MM.1S (cell line): ENCODE measurements at places on chromosomes 5 and 9.
A peak's percentile ranks its signal among the peaks of the same experiment; 100 is the strongest.

DNA sequence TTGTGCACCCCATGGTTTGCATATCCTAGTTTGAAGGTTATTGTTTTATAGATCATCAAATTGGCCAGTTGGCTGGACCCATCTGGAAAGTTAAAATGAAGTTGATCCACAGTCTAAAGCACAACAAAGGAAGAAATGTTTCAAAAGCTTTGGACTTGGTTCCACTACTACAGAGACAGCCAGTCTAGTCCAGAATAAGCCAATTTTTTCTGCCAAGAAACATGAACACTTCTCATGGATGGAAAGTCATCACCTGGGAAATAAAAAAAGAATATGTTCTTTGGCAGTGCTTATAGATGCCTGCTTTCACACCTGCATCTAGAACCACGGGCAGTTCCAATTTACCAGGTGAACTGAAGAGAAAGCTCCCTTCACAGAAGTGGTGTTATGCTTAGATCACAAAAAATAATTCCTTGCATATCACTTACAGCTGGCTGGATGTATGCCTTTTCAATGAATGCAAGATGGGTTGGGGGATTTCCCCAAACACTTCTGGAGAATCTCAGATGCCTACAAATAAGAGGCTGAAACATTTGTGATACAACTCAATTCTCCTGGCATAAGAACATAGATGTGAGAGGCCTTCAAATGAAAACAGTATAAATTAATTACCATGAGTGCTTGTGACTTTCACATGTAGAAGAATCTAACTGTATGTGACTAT is 26.9 kb downstream of the C9 start:
- peak; percentile 1 for DNase-seq

GRCh38 chr5:68408345-68408871 is 192.9 kb downstream of the PIK3R1 start:
- DNase-seq = no peak

DNA sequence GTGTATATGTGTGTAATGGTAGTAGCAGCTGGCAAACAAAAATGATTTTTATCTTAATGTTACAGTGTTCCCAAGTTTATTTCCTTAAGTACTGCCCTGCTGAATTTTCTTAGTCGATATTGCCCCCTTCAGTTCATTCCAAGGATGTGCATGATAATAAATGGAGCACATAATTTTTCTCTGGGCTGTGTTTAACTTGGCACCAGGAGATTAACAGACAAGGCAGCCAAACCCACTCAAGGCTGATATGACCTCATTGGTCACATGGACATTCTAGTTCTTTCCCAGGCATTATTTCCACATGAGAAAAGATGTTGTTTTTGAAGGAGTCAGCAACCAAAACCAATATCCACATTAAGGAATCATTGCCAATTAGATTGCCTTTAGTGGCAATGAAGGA is 61.8 kb downstream of the COX7C start:
- peak; percentile 39 for DNase-seq

DNA sequence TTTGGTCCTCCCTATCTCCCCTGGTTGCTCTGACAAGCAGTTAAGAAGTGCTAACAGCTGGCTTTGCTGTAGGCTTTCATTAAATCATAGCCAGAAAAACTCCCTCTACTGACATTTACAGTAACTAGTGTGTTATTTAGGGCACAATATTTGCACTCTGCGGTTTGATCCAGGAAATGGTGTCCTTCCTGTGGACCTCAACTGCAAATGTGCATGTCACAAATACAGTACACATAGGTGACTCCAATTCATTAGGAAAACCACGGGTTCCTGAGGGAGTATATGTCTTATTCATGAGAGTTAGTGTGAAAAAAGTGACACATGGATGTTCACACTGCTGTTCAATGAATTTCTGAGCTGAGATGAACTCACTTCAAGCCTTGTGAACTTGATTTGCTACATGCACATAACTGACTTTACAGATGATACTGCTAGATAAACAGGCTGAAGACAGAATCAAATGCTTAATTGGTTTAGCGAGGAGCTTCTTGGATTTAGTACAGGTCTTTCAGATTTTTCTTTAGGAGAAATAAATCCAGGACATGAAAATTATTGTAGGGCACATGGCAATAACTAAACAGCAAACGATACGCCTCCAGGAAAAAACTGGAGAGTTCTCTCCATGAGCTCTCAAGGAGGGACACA is 281.5 kb downstream of the EFNA5 start:
- peak; percentile 90 for DNase-seq

GRCh38 chr5:119016125-119016774 is 27.9 kb upstream of the DTWD2 start:
- no peak for DNase-seq

DNA sequence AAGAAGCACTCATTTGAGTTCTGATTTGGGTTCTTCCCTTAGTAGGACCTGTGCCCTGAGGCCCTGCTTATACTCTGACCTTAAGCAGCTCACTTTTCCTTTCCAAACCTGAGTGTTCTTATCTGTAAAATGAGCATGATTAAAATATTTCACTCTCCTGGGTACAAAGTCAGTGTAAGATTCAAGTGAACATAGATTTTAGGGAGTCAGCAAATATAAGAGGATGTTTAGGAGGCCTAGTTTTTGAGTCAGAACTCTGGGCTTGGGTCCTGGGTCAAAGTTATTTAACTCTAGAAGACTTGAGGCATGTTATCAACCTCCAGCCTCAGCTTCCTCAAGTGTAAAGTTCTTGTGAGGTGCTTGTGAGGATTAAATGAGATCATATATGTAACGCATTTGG is 8.7 kb upstream of the SPARC start:
- no peak for DNase-seq

GRCh38 chr5:97102010-97102470 is 40.4 kb downstream of the LIX1 start:
- DNase-seq = no peak

DNA sequence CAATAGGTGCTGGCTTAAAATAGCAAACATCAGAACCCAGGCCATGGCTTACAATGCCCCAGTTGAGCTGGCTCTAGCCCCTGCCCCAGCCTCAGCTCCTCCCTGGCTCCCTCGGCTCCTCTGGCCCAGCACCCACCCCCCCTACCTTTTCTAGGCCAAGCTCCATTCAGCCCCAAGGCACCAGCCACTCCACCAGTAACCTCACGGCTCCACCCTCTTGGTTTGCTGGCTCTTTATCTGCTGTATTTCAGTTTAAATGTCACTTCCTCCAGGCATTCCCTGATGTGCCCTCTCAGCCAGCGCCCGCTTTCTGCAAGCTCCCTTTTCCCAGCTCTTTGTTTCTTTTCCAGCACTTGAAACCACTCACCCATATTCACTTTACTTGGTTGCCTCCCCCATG is 10.6 kb downstream of the C1QTNF2 start:
- DNase-seq = no peak

DNA sequence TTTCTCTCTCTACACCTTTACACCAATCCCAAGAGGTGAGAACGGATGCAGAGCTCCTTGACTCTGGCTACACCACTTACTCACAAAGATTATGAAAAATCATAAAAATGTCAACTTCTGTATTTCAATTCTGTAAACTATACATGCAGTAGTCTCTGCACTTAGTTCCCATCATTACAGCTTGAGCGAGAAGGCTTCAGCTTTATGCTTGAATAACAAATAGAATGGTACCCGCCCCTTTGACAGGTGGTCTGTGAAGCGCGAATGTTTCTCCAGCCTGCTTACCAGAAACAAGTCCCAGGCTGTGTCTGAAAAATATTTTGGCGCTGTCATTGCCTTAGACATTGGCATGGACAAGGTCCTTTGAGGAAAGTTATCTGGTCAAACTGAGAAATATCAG is 562.4 kb upstream of the CLINT1 start:
- DNase-seq = no peak

- DNase-seq = no peak
Measured at GRCh38 chr5:142466195-142466971, 141.6 kb upstream of the SPRY4 start.

- DNase-seq = no peak
Measured at GRCh38 chr9:125652233-125652594, 54.8 kb downstream of the MAPKAP1 start.

- peak; percentile 69 for DNase-seq
Measured at GRCh38 chr9:116589392-116590354, 97.4 kb upstream of the TRIM32 start.

DNA sequence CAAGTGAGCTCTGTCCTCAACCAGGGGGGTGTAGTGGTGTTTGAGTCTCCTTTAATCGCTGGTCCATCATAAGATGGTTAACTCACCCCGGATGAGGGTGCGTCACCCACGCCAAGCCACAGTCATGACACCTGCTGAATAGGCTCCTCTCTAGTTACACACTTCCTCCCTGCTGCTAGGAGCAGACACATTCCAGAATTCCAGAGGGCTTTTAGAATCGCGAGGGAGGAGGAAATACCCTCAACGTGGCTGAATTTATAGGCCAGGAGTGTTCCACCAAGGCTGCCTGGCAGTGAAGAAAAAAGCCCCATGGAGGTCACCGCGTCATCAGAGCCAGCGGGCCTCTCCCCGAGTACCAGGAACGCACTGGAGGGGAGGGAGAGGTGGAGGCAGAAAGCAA is 5.1 kb downstream of the GLRX start:
- DNase-seq = no peak

DNA sequence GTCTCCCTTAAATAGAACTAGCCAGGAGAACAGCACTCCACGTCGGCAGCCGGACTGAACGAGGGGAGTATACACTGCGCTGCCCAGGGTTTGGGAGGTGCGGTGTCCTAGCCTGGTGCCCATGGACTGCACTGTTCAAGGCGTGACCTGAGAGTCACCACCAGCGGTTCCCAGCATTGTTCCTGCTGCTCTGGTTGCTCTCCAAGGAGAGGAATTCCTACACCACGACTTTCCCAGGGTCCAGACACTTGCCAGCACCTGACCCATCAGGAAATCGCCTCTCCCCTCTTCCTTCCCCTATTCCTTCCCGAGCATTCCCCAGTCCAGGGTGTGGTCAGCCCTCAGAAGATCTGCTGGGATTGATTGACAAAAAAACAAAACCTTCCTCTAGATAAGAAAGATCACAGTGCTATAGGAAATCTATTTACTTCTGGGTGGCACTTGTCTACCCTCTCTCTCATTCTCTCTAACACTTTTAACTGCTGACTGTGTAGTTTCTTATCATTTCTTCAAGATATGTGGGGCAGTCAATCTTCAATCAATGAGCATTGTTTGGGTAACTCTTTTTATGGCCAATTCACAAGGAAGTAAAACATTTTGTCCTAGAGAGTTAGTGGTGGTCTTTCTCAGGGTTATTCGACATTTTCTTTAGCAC is 297.8 kb upstream of the ACTBL2 start:
- DNase-seq = no peak

DNA sequence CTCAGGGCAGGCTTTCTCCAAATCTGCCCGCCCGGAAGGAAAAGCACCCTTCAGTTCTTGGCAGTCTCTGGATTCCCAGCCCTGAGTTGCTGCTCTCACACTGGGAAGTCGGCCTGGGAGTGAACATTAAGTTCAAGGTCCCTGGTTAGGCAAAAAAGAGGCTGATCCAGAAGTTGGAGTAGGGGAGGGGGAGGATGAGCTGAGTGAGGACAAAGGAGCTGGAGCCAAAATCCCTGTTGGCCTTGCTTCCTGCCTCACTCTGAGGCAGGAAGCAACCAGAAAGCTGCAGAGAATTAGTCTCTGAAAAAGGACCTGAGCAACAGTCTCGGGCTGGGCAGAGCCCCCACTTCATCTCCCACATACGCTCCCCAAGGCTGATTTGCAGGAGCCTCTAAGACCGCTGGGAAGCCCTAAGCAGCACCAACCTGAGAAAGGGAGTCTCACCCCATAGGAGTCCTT is 15.0 kb upstream of the RPS14 start:
- no peak for DNase-seq

GRCh38 chr9:77575785-77576184 is 72.3 kb downstream of the GNA14 start:
- DNase-seq = peak; percentile 47

DNA sequence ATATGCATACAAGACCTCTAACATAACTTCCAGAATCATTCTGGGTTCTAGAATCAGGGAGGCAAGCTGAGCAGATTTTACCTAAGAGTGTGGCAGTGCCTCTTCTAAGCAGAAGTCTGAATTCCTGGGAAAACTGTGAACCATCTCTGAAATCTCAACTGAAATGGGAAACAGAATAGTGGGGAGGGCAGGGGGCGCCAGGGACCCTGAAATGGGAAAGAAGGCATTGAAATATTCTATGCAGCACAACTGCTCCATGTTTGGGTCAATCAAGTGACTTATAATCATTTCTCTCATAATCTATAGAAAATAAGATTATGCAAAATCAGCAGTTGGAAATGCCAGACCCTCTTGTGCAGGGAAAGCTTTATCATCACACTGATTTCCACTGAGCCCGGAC is 156.1 kb downstream of the EBF1 start:
- no peak for DNase-seq

DNA sequence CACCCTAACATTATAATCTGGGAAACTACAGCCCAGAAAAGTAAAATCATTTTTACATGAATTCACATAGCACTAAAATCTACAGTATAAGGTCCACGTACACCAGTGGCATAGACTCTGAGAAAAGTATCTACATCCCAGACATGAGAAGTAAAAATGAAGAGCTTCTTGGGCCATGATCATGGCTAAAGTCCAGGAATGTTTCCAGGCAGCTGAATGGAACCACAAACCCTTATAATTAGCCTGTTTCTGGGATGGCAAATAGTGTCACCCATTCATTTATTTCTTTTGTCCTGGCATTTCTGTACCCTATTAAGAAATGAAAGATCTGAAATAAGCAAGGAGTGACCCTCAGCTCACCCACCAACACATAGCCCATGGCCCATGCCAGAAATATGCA is 217.9 kb downstream of the SPOCK1 start:
- no peak for DNase-seq

DNA sequence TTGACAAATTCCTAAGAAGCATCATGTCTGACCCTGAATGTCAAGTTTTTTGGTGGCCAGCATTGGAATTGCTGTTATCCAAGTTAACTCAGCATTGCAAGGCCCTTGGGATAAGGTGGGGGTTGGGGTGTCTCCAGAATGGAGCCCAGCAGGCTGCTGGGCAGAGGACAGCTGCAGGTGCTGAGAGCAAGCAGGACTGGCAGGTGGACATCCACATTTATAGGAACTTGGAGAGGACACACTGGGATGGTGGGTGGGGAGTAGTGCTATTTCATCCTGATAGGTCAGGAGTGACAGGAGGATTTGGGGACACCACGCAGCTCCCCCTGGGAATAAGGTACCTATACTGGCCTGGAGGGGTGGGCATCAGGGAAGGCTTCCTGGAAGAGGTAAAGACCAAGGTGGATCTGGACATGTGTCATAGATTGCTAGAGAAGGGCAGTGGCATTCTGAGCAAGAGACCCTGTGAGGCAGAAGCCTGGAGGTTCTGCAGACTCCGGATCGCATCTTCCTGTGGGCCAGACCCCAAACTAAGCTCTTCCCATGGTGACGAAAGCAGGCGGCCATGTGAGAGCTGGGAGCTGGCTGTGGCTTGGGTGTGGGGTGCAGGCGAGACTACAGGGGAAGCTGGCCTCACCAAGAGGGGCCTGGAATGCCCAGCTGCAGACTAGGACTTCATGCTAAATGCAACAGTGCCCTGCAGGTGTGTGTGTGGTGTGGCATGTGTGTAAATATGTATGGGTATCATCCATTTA is 148.1 kb downstream of the RGS3 start:
- DNase-seq = no peak
